ENCODE measurements at places on chromosomes 4 and X.

GRCh38 chr4:183099537-183100297, 660 bp downstream of the WWC2 start:
- no peak for DNase-seq

- DNase-seq, result no peak
These were observed 32.7 kb downstream of the TBC1D14 start for GRCh38 chr4:6942238-6942800.

DNA sequence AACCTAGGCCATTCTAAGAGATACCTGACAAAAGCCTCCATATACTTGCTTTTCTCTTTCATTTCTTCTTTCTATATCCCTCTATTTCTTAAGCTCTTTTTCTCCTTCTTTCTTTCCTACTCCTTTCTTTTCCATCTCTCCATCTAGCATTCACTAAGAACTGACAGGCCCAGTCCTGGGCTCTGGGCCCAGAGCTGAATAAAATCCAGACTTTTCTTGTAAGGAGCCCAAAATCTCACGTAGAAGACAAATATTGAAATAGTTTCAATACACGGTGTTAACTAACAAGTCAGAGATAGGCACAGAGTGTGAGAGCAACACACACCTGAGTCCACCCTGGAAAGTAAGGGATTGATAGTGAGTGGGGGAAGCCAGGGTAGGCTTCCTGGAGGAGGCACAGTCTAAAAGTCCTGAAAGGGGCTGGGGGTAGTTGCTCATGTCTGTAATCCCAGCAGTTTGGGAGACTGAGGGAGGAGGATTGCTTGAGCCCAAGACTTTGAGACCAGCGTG, 73.2 kb upstream of the EFNB1 start:
- no peak for DNase-seq

DNA sequence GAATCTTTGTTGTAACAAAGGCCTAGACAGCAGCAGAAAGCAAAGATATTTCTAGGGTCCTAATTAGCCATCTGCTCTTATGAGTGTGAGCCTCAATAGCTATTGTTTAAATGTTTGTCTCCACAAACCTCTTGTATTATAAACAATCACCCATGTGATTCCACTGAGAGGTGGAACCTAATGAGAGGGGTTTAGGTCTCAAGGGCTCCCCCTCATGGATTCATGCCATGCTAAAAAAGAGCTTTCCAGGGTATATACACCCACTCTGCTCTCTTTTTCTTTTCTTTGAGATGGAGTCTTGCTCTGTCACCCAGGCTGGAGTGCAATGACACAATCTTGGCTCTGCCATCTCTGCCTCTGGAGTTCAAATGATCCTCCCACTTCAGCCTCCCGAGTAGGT, 42.1 kb downstream of the TRIM61 start:
- no peak for DNase-seq

DNA sequence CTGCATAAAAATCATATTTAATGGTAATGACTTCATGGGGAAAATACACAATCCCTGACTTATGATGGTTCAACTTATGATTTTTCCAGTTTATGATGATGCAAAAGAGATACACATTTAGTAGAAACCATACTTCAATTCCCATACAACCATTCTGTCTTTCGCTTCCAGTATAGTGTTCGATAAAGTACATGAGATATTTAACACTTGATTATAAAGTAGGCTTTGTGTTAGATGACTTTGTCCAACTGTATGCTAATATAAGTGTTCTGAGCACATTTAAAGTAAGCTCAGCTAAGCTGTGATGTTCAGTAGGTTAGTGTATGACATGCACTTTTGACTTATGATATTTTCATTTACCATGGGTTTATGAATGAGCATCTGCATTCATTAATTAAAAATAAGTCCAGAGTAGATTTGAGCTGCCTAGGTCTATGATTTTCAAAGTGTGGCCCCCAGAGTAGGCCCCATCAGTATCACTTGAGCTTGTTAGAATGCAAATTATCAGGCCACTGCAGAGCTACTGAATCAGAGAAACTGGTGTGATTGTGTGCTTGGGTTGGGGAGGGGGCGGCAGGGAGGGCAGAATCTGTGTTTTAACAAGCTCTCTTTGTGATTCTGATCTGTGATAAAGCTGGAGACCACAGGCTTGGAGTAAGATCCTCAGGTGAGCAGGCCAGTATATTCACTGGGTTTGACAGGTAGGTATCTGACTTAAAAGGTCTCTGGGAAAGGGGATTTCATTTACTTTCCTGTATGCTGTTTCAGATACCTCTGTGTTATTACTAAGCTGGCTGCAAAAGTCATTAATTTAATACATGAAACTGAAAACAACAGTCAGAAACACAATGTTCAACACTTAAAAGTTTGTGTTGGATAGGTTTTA, 8.4 kb downstream of the ATP10D start:
- DNase-seq, result no peak

DNA sequence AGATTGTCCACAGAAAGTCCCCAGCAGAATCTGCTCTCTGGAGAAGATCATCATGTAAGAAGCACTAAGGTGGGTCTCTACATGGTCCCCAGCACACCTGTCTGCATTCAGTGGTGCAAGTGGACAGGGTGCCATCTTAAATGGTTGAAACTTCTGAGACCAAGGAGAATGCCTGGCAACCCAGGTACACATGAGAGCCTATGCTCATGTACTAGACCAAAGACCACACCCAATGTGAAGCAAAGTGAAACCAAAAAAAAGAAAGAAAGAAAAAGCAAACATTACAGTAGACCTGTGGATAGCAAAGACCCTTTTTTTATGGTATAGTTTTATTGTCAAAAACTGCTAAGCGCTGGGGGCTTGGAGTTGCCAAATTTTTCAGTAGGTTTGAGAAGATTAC, 15.0 kb downstream of the CD40LG start:
- no peak for DNase-seq

- DNase-seq, result no peak
These were observed 155.9 kb downstream of the AASDH start for GRCh38 chr4:56231410-56231809.

DNA sequence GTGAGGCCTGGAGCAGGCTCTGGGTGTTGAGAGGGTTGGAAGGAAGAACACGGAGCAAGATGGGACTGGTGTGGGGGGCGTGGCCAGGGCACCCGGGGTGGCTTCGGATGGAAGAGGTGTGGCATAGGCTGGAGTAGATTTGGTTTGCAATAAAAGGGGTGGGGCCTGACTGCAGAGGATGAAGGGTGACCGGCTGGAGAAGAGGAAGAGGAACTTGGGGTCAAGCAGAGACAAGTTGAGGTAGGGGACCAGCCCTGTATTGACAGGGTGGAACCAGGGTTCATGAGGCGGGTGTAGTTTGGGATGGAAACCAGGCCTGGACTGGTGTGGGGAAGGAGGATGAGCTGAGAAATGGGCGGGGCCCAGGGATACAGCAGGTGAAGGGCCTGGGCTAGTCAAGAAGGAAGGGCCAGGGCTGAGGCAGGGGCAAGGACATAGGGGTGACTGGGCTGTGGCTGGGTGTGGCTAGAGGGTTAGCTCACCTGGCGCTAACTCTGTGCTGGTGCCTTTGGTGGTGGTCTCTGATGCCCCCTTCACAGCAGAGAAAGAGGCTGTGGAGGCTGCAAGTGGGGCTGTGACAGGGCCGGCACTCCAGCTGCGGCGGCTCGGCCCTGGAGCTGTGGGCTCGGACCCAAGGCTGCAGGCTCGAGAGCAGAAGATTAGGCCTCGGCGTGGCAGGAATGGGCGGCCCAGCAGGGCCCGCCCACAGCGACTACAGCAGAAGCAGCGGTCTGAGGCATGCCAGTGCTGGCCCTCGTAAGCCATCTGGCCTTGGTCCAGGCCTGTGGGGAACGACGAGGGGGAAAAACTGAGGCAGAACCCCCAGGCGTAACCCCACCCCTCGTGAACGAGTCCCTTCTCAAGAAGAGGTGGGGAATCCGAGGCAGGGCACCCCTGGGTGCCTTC, 5.0 kb downstream of the PLP2 start:
- no peak for DNase-seq

- DNase-seq, result no peak
These were observed 94.9 kb downstream of the ARHGAP24 start for GRCh38 chr4:85569730-85570299.

DNA sequence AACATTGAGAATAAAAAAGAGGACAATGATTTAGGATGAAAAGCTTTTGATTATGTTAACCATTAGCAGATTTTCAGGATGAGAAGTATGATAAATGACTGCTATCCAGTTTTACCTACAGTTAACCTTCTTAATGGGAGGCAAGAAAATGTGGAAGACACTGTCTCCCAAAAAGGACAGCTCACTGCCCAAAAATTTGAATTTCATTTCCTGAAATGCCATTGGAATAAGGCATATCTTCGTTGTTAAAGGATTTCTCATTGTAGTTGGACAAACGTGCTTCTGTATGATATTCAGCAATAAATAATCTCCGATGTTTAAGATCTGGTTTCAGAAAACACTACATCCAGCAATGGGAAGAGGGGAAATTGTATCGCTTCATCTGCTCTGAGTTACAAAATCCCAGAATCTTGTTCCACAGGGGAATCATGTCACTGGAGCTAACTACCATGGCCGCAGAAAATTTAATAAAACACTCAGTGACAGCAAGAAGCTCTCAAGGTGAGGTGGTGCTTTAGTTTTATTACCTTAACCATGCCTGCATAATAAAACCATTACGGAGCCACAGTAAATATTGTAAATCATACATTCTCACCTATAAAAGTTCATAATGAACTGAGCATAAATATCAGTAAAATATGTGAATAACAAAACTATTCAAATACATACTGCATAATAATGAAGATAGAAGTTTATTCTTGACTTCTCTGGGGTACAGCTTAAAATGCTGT, 552.3 kb downstream of the PCDH7 start:
- DNase-seq, result no peak

- DNase-seq, result no peak
These were observed 17.6 kb upstream of the WAS start for GRCh38 chrX:48665991-48666390.

- no peak for DNase-seq
These were observed 61.3 kb downstream of the AR start for GRCh38 chrX:67604979-67605703.

DNA sequence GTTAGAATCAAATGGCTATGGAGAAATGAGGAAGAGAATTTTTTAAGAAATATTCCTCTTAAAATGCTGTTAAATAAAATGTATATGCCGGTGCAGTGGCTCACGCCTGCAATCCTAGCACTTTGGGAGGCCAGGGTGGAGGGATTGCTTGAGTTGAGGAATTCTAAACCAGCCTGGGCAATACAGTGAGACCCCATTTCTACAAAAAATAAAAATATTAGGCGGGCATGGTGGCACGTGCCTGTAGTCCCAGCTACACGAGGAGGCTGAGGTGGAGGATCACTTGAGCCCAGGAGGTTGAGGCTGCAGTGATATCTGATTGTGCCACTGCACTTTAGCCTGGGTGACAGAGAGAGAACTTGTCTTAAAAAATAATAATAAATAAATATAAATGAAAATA, 7.9 kb upstream of the FUNDC1 start:
- DNase-seq, result no peak

DNA sequence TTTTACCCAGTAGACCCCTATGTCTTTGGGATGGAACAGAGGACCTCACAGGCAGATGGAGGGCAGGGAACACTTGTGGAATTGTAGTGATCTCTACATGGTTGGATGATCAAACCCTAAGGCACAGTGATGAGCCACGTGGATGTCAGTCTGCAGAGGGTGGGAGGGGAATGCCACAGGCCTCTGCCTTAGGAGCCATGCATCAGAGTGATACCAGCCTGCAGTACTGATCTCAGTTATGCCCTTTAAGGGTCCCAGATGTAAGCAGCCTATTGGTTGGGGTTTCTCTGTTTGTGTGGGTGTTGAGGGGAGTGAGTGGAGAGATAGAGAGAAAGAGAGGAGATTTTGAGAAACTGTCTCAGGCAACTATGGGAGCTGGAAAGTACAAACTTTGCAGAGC, 39.9 kb upstream of the XAGE1B start:
- no peak for DNase-seq

- DNase-seq, result no peak
These were observed 101.7 kb upstream of the KLF8 start for GRCh38 chrX:56130436-56130835.

GRCh38 chr4:99536271-99536670, 25.4 kb downstream of the C4orf17 start:
- DNase-seq, result no peak

GRCh38 chr4:184320631-184321030, 103.0 kb upstream of the ENPP6 start:
- DNase-seq, result no peak

- no peak for DNase-seq
These were observed 22.0 kb upstream of the STK26 start for GRCh38 chrX:132001127-132001526.

DNA sequence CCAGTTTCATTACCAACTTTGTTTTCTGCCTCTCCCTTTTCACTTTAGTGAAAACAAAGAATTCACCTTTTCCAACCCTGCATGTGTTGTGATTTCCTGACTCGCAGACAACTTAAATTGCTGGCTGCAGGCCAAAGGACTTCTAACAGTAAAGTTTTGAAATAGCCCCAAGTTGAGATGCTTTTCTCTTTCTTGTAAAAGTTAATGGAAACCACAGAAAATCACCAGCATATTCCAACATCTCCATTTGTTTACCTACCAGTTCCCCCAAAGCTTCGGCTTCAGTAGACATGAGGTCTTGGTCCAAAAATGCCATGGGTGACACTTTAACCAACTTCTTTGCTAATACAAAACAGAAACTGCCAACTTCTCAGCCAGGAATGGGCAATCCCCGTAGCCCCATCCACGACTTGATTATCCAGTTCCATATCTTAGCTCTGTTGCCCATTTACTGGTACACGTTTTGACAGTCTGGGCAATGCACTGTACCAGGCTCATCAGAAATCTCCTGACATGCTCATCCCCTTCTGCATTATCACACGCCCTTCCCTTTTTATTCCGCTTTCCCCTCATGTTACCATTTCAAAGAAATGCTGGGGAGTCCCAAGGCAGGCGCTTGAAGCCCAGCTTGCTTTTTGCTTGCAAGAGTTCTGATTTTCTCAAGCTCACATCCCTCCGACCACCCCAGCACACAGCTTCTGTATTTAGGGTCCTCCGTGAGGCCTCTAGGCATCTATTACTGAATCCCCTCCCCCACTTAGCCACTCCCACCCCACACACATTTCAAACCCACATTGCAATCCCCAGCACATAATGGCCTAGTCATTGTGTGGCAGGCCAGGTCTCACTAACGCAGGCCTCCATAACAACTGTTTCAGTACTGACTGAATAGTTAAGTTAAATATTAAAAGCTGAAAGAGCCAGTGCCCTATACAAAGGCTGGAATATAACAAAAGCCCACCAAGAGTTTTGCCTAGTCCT, 137.9 kb upstream of the S100G start:
- no peak for DNase-seq

Data from stimulated activated CD8-positive, alpha-beta memory T cell treated with anti-CD3 and anti-CD28 coated beads, Interleukin-7, amount 100 ng/mL, for 1 hour (primary cell).